ENCODE measurements at places on chromosomes 1 and 21.

- DNase-seq, result no peak
These were observed 8.6 kb downstream of the PRDM16 start for GRCh38 chr1:3077561-3077960.

DNA sequence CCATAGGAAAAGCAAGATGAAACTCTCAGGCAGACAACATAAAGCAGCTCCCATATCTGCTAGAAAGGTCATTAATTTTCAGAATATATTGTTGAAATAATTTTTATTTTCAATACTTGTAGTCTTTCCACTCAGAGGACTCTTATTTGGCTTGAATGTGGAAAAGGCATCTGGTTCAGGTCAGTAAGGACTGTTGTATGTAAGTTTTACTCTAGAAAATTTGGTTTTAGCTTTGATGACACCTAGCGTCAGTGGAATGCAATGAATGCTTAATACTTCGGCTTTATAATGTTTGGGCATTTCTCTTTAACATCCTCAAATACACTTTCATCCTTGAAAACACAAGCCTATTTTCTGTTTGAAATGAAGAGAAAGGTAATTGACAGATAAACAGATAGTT, 63.3 kb downstream of the LRRC40 start:
- no peak for DNase-seq

DNA sequence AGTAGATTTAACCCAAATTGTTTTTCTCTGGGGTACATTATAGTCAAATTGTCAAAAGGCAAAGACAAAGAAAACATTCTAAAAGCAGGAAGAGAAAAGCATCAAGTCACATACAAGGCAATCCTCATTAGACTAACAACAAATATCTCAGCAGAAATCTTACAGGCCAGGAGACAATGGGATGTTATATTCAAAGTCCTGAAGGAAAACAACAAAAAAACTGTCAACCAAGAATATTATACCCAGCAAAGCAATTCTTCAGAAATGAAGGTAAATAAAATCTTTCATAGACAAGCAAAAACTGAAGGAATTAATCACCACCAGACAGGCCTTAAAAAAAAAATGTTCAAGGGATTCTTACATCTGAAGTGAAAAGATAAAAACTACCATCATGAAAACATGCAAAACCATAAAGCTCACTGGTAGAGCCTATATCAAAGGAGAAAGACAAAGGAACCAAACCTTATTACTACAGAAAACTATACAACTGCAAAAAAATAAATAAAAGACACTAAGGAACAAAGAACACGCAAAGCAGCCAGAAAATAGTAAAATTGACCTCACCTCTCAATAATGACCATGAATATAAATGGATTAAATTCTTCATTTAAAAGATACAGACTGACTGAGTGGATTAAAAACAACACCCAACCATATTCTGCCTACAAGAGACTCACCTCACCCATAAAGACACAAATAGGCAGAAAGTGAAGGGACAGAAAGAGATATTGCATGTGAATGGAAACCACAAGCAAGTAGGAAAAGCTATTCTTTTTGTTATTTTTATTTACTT, 113.8 kb upstream of the ZC3H11B start:
- DNase-seq, result no peak

DNA sequence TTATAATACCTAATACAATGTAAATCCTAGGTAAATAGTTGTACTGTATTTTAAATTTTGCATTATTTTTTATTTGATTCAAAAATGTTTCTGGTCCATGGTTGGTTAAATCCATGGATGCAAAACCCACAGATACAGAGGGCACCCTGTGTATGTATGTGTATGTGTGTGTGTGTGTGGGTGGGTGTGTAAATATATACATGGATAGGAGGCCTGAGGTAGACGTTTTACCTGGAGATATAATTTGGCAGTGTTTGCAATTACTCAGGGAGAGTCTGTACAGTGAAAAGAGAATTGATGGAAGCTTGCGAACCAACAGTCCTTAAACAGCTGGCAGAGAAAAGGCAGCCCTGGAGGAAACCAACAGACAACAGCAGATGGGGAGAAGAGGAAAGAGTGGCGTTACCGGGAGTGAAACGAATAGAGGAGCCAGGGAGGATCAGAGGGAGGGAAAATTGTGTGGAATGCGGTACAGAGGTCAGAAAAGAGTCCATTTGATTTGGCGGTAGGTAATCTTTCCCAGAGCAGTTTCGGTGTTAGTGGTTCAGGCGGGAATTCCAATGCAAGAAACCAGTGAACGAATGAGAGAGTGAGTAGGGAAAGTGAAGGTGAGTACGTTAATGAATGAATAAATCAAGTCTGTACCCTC, 47.9 kb upstream of the NBL1 start:
- no peak for DNase-seq

DNA sequence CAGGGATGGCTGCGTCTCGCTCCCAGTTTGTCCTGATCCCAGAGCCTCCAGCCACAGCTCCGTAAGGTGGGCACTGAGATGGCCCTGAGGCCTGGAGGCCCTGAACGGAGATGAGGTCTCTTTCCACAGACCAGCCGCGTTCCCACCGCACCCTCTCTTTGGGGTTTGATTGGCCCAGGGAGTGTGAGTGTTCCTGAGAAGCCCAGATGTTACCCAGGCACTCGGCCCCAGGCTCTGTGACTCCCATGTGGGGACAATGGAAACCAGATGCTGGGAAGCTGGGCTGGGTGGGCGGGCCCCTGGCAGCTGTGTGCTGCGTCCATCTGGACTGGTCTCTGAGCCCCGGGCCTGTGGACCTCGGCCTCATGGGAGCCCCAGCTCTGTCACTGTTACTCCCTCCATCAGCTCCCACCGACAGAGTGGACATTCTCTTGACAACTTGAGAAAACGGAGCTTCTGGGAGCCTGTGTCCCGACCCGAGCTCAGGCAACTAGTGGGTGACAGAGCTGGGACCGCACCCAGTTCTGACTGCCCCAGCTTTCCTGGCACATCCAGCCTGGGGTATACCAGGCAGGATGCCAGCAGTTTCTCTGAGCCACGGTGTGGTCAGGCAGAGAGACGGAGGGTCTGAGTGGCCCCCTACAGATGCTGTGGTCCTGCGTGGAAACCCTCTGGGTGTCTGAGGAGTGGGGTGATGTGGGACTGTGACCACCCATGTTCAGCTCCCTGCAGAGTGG, 9.8 kb upstream of the COL6A1 start:
- DNase-seq, result no peak

- no peak for DNase-seq
These were observed 45.8 kb downstream of the BCAR3 start for GRCh38 chr1:93635614-93636543.

DNA sequence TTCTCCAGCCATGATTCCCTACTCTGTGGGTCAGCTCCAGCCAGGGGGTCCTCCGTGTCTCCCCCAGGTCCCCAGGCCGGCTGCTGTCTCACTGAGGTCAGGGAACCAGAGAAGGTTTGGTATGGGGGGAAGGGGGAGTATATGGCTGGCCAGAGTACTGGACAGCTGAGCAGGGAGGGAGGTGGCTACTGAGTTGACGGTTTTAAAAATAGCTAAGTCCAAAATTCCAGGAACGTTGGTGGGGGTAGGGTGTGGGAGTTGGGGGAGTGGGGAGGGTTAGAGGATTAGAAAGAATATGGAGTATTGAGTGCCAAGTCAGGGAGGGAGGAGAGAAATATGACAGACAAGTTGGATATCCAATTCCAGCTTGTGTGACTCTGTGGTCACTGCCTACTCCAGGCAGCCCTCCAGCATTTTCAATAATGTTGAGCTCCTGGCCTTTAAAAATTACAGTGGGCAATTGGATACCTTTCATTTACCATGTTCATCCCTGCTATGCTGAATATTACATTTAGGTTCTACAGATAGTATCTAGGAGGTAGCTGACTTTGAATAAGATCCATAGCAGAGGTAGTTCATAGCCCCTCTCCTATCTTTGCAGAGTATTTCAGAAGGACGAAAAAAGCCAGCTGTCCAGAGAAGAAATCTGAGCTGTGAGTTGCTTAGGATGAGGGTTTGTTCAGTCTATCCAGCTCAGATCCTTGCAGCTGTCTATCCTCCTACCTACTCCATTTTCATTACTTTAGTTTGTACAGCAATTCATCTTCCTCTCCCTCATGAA, at the start of gene HJV:
Gene HJV (minus strand): TSS at position 114 of the 781 bp plus-strand sequence. CDS start 1,504 bp downstream, outside the sequence.
- DNase-seq, result no peak

GRCh38 chr1:104073463-104073902, 323.8 kb downstream of the AMY1C start:
- no peak for DNase-seq

DNA sequence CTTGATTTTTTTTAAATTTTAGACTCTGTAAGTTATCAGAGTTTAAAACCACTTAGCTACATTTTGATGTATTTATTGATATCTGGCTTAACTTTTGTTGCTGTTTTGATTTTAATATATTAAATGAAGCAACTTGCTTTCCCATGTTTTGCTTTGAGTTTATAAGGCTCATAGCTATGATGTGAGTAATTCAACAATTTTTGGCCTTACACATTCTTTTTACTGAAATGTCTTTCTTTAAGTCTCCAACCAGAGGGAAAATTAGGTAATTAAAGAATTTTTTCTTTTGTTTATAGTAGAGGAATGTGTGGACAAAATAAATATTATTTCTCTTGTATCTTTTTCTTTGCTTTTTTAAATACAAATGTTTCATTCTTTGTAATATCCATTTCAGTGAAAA, 258.3 kb upstream of the ADAMTS5 start:
- DNase-seq, result no peak

DNA sequence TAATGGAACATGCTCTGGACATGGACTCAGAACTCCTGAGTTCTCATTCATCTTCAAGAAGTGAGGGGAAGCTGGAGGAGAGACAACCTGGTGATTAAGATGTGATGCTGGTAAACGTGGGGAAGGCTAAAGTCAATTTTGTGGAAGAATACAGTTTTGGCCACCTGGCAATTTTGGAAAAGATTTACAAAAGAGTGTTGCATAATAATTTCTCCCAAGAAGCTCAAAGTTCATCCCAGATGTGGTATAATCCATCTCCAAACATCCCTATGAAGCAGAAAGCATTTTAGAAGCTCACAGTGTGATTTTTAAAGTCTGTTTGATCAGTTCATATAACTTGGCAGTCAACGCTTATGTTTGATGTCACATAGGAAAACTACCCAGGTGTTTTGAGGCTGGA, 208.7 kb downstream of the LMX1A start:
- no peak for DNase-seq

DNA sequence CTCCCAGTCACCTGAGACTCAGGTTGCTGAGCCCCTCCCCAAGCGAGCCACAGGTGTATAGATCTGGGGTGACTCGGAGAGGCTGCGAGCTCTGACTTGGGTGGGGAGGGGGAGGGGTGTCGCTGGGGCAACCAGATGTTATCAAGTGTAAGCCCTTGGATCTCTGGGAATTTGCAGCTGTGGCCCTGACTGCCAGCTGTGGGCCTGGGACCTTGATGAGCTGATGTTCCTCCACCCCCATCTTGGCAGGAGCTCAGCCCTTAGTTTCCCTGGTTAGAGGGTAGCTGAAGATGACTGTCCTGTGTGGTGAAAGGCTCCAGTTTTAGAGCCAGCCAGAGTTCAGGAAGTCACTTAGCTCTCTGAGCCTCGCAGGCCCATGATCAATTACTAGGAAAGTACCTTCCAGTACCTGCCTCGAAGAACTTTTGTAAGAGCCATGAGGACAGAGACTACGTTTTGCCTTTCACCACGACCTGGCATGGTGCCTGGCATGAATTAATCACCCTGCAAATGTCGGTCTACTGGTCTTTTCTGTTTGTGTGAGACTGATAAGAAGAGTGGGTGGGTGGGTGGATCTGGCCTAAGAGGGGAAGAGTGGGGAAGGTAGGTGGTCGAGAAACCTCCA, 55.8 kb downstream of the YARS1 start:
- DNase-seq, result no peak

DNA sequence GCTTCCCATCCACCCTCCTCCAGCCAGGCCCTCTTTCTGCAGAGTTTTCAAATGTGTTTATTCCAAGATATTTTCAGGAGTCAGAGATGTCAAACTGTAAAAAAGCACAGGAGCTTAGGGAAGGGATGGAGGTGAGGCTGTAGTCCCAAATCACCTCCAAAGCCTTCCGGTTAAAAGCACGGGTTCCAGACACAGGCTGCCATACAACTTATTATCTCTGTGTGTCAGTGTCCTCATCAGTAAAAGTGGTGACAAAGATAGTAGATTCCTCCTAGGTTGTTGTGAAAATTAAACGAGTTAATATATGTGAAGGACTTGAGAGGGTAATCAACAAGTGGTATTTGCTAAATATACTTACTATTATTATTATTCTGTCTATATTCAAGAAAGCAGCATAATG, 15.1 kb downstream of the S100A7A start:
- DNase-seq, result no peak

GRCh38 chr1:218412171-218412570, 67.0 kb downstream of the TGFB2 start:
- DNase-seq, result no peak

GRCh38 chr1:110873856-110874255, 908 bp downstream of the CD53 start:
- DNase-seq, result no peak

DNA sequence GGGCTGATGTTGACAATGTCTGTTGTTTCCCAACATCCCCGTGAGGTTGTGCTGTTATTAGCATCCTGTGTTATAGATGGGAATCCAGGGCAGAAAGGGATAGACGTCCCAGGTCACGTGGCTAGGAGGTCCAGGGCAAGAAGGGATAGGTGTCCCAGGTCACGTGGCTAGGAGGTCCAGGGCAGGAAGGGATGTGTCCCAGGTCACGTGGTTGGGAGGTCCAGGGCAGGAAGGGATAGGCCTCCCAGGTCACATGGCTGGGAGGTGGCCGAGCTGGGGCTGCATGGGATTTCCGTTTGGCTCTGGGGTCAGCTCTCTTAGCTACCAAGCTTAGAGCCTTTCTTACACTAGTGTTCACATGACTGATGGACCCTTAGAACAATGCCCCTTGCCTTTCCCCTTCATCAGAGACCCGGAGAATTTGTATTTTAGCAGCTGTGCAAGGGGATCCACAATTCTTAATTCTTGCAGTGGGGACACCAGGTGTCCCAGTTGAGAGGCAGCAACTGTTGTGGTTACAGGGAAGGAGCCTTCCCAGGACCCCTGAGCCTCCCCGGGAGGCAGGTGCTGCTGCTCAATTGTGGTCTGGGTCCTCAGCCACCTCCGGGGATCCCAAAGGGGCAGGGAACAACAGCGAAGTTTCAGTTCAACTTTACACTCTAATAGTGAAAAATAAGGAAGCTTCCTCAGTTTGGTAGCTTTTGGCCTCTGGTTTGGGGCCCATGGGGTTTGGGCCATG, 69.2 kb downstream of the UMODL1 start:
- DNase-seq, result no peak

DNA sequence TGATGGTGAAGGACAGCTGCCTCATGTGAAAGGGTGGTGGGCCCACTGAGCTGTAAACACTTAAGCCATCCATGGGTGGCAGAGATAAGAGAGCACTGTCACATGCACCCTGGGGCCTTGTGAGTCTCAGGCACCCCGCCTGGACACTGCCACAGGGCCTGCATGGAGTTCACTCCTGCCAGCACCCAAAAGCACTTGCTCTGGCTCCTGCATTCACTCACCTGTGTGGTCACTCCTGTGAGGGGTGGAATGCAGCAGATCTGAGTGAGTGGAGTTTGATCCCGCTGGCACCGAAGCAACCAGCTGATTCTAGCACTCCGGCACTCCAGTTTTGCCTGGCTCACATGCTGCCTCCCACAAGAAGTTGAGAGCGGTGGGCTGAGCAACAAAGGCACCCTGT, 1142.1 kb upstream of the PRMT6 start:
- no peak for DNase-seq

Data from D721Med (cell line).